ENCODE measurements at places on chromosomes 16 and 17. TPM values are rescaled to one million over a fixed set of nuclear protein-coding genes. Genes with fewer than 3 reads are reported as not detected.

Gene ACSF3
- total RNA-seq, result 32.0 TPM

Gene MT1G
- total RNA-seq, result 23.7 TPM

Gene RCVRN
- 0.17 TPM for total RNA-seq

Gene PABPN1L
- total RNA-seq, result not detected

Gene TMEM186
- 9.1 TPM for total RNA-seq

Gene AIPL1
- not detected for total RNA-seq

GRCh38 chr17:75589919-75590303, 2.3 kb downstream of the MYO15B start:
- H3K36me3 ChIP-seq, result no peaks in the 10 kb centered on the region
- H3K27me3 ChIP-seq, result no peaks in the 10 kb centered on the region
- peak overlapping the region; percentile 74 for H3K4me3 ChIP-seq
- H3K27ac ChIP-seq, result peak overlapping the region; percentile 96

DNA sequence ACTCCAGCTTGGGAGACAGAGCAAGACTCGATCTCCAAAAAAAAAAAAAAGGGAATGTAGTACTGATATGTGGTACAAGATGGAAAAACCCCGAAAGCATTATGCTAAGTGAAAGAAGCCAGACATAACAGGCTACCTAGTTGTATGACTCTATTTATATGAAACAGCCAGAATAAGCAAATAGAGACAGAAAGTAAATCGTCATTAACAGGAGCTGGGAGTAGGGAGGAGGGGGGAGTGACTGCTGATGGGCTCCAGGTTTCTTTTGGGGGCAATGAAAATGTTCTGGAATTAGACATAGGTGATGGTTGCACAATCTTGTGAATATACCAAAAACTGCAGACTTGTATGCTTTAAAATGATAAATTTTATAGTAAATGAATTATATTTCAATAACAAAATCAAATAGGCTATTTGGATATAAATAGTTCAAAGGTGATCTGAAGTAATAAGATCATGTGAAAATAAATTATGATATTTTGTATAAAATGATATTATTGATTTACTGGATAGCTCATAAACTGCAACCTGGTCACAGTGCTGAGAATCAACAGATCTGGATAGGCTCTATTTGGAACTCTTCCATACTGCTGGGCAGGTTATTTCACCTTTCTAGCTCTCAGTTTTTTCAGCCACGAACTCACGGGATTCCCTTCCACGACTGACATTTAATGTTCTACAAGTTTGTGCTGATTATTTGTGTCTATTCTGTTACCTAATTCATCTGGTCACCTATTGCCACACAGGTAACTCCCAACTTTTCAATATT, 27.1 kb downstream of the ZNF652 start:
- peaks cover 4% of the 10 kb centered on the region for H3K4me1 ChIP-seq
- DNase-seq, result no peak
- no peaks in the 10 kb centered on the region for H3K27me3 ChIP-seq
- no peak overlapping the region for H3K27ac ChIP-seq

DNA sequence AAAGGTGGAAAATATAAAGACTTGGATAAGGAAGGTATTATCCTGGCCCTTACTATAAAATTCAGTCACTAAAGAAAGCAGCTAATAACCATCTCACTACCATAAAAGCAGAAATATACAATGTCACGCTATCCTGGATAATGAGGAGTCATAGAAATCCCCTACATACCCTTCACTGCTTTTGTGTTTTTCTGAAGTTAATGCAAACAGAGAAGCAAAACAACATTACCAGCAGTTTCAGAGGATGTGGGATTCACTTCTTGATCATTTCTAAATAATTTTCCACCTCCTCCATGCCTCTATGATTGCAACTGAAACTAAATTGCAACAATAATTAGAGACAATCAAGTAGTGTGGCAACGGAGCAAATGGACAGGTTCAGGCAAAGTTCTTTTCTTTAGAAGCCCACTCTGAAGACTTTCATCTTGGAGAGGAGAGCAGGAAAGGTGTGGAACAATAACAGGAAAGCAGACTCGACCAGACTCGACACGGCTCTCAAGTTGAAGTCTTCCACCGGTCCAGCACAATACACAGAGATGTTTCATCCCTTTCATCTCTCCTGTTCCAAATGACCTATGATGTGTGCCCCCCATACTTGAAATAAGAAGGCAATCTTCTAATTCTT, 10.2 kb downstream of the CYTH1 start:
- no peak overlapping the region for H3K4me3 ChIP-seq
- H3K27me3 ChIP-seq, result no peaks in the 10 kb centered on the region
- no peaks in the 10 kb centered on the region for H3K36me3 ChIP-seq
- peaks cover 43% of the 10 kb centered on the region for H3K4me1 ChIP-seq
- DNase-seq, result no peak

GRCh38 chr16:89081556-89081955, 12.1 kb upstream of the ACSF3 start:
- H3K4me3 ChIP-seq, result no peak overlapping the region
- no peaks in the 10 kb centered on the region for H3K36me3 ChIP-seq

Measured in upper lobe of right lung (tissue), 1 donor.